ENCODE measurements at places on chromosomes 1 and 21.

DNA sequence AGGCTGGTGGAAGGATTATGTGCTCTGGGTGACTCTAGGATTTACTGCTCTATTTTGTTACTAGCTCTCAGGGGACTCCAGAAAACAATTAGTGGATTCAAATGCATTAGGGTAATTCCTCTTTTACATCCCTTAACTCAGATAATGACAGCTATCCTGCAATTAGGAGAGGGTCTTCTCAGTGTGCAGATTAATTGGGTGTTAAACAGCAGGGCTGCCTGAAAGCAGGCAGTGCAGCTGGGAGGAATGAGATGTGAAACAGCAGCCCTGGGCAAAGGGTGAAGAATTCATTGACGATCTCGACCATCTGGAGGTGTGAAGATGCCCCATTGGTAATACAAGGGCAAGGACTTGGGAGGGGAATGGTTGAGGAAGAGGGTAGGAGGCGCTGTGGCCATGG, 66.1 kb downstream of the HTR6 start:
- DNase-seq: no peak

DNA sequence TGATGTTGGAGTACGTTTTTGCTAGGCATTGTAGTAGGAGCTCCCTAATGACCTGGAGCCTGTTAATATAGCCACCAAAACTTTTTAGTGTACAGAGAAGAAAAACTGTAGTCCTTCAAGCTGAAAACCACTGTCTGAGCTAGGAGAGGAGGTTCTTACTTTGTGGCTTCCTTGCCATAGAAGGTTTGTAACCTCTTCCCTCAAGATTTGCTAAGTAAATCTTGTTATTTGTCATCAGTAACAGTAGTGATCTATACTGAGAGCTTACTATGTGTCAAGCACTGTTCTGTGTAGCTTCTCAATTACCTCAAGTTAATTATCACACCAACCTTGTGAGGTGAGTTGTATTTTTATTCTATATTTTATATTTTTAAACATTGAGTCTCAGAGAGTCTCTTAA, 21.2 kb upstream of the LRRC8C start:
- DNase-seq: no peak

- no peak for DNase-seq
Observed at GRCh38 chr1:56133522-56134472, 445.6 kb downstream of the PLPP3 start.

- DNase-seq: no peak
Observed at GRCh38 chr1:1318131-1318652, 6.3 kb downstream of the INTS11 start.

GRCh38 chr1:70042090-70042731, 163.2 kb downstream of the LRRC40 start:
- no peak for DNase-seq
